ENCODE measurements at places on chromosomes 6 and 20.

- no peak for DNase-seq
Measured at GRCh38 chr20:60073086-60073485, 114.9 kb downstream of the CDH26 start.

DNA sequence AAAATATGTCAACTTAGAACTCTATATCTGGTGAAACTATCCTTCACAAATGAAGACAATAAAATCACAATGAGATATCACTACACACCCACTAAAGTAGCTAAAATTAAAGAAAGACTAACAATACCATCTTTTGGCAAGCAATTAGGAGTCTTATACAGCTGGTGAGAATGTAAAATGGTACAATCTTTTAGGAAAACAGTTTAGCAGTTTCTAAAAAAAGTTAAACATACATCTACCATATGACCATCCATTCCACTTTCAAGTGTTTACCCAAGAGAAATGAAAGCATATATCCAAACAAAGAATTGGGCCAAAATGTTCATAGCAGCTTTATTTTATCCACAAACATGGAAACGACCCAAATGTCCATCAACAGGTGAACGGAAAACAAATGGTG is 13.8 kb upstream of the EEF1A1 start:
- DNase-seq: no peak

GRCh38 chr6:155595284-155595683 is 139.6 kb upstream of the NOX3 start:
- DNase-seq: no peak

- DNase-seq: no peak
Measured at GRCh38 chr6:46793138-46793537, at the start of gene MEP1A. Gene MEP1A, plus strand, starts transcription at chr6:46793389. Its CDS starts 10 bp downstream, at chr6:46793399.

DNA sequence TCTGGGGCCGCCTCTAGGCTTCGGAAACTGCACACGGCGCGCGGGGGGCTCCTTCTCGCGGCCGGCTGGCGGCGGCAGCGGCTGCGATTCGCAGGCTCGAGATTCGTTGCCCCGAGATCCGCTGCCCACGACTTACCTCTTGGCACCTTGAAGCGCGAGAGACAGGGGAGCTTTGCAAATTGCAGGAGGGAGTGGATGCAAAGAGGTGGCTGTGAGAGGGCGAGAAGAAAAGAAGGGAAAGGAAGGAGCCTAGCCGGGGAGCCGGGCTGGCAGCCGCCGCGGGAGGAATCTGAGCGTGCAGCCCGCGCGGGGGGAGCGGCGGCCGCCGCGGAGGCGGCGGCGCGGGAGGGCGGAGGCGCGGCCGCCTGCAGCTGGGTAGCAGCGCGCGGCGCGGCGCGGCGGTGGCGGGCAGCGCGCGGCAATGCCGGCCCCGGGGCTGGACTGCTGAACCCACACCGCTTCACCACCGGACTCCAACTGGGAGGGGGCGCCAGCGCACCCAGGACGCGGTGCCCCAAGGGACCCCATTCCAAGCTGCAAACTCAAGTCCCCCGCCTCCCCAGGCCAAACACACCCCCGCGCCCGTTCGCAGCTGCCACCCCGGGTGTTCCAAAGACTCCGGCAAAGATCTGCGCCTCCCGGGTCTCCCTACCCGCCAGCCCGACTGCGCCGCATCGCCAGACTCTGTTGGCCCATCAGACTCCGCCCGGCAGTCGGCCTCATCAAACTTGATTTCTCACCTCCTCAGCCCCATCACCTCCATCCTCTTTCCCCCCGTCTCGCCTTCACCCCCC is 44.2 kb upstream of the SUPT3H start:
- no peak for DNase-seq
